ENCODE measurements at places on chromosomes 5 and 9.

DNA sequence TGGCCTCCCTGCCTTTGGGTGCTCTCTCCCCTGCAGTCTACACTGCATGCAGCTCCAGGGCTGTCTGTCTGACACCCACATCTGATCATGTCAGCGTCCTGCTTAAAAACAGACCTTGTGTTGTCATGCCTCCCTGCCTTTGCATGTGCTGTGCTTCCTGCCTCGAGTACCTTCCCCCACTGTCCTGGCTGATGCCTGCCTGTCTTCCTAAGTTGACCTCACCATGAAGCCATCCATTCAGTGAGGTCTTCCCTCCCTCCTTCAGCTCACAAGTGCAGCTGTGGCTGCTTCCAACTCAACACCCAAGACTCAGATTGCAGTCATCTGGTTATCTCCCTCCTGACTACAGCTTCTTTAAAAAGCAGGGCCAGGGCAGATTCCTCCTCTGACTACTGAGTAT lies 5.5 kb downstream of the ANGPTL2 start:
- DNase-seq, result no peak

DNA sequence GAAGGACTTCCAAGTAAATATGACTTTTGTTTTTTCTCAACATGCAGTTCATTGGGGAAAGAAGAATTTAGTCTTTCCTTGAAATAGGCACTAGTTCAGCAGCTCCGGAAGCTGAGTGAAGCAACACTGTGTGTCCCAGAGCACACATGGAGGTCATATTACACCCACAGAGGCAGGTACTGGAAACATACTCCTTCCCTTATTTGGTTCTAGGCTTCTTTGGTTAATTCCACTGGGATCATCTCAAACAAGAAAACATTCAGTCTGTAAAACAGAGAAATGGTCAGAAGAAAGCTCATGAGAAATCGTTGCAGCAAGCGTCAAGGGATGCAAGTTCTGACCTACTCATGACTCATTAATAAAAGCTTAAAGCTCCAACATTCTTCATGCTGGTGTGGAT lies 175.1 kb upstream of the PCSK5 start:
- DNase-seq, result no peak

GRCh38 chr9:130262061-130262745 lies 3.4 kb upstream of the HMCN2 start:
- no peak for DNase-seq

DNA sequence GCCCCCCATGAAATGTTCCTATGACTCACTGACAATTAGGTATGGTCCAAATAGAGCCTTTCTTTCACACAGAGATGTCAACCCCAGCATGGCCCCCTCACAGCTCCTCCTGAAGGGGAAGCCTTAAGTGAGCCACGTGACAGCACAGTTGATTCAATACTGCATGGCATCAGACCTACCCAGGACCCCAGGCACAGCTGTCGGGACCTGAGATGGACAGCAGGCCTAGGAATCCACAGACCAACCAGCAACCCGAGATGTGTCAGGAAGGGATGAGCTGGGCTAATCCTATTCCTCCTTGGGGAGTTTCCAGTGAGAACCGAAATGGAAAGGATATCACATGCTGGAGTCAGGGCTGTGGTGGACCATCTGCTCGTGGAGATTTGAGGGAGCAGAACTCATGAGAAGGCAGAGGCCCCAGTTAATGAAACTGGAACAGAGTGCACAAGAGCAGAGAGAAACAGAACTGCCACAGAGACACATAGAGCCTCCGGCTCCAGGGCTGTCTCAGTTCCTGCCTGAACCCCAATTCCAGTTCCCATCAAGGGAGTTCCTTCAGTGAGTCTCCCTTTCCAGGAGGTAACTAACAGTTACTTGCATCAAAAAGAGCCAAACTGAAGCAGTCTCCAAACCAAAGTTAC lies 42.1 kb upstream of the SMIM23 start:
- no peak for DNase-seq

GRCh38 chr5:172377856-172378255 lies 76.5 kb downstream of the SH3PXD2B start:
- no peak for DNase-seq

DNA sequence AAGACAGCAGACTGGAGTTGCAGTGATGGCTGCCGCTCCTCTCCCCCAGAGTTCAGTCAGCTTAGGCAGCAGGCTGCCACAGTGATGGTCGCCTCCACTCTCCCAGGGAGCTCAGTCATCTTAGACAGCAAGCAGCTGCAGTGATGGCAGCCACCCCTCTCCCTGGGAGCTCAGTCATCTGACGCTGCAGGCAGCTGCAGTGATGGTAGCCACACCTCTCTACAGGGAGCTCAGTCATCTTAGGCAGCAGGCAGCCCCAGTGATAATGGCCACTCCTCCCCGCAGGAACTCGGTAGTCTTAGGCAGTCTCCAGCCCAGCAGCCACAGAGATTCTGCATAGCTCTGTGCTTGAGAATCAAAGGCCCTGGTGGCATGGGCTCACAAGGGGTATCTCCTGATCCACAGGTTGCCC lies 582.7 kb downstream of the DTWD2 start:
- DNase-seq, result no peak

DNA sequence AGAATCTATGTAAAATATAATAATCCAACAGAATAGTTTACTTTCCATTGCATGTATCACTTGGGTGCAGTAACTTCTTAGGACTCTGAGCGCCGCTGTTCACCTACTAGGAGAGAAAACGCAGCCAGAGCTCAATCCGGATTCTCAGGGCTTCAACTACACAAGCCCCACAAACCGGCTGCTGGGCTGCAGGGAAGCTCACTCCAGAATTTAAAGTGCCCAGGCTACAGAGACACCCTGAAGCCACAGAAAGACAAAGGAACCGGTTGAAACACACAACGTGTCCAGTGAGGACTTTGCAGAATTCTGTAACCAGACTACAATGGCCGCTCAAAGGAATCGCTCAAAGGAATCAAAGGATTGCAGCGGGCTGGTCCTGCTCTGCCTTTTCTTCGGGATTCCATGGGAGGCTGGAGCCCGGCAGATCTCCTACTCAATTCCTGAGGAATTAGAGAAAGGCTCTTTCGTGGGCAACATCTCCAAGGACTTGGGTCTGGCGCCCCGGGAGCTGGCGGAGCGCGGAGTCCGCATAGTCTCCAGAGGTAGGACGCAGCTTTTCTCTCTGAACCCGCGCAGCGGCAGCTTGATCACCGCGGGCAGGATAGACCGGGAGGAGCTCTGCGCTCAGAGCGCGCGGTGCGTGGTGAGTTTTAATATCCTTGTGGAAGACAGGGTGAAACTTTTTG lies at the start of gene PCDHGA10:
TSS of gene PCDHGA10 (plus strand) at position 134 of the 686 bp plus-strand sequence. CDS start at position 323, 189 bp downstream.
- DNase-seq, result peak; percentile 37

DNA sequence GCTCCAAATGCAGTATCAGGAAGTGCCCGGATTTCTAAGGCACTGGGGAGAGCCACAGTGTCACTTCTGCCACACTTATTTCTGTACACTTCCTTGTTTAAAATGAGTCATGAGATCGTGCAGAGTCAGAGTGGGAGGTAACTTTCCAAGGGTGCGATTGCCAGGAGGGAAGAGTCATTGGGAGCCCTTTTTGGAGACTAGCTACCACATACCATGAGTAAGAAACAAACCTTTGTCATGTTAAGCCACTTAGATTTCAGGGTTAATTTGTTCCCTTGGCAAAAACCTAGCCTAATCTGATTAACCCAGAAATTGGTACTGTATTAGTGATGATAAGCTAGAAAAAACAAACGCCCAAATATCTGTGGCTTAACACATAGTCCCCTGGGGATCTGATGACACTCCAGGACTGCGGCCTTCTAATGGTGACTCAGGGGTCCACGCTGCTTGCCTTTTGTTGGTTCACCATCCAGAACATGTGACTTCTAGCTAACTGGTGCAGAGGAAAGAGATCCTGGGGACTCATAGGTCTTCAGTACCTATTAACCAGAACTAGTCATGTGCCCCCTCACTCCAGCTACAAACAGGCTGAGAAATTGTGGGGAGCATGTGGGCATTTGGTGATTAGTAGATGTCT lies 48.6 kb upstream of the TLE1 start:
- DNase-seq, result no peak

GRCh38 chr9:76333964-76334363 lies 60.3 kb downstream of the RFK start:
- no peak for DNase-seq

- DNase-seq, result no peak
Observed at GRCh38 chr5:38719916-38720315, 125.9 kb upstream of the OSMR start.

- DNase-seq, result no peak
Observed at GRCh38 chr9:91555132-91555531, 131.5 kb upstream of the NFIL3 start.

- DNase-seq, result no peak
Observed at GRCh38 chr9:7901621-7902020, 102.0 kb upstream of the DMAC1 start.

- no peak for DNase-seq
Observed at GRCh38 chr9:5509573-5509972, 758 bp upstream of the PDCD1LG2 start.

DNA sequence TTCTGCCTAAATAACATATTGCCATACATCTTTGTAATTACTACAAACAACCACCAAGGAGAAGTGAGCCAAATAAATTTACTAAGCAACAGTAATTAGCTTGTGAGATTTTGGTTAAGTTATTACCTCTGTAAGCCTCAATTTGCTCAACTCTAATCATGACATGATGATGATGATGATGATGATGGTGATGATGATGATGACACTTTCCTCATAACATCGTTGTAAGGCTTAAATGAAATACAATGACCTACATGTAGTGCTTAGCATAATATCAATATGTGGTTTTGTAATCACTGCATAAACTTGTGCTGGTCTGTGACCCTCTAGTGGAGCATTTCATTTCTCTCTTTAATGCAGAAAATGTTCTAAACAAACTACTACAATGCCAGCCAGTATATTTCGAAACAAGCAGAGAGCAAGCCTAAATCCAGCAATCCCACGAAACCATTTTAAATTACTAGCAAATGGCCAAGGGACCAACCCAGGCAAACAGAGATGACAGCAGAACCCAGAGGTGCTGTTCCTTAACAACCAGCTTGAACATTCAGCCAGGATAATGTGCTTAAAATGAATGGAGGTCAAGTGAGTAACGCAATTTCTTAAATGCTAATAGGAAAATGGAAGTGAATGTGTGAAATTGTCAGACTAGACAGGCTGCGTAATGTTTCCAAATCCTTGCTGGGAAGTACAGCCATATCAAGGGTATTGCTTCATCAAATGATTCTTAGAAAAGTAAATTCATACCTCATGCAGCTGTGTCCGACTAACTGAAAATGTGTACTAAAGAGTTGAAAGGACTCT lies 281.9 kb upstream of the PUM3 start:
- DNase-seq, result no peak

GRCh38 chr9:107861075-107861474 lies 371.5 kb upstream of the KLF4 start:
- no peak for DNase-seq

GRCh38 chr9:117723986-117724625 lies 19.9 kb downstream of the TLR4 start:
- no peak for DNase-seq

- no peak for DNase-seq
Observed at GRCh38 chr5:61582205-61582820, 250.3 kb downstream of the ZSWIM6 start.

DNA sequence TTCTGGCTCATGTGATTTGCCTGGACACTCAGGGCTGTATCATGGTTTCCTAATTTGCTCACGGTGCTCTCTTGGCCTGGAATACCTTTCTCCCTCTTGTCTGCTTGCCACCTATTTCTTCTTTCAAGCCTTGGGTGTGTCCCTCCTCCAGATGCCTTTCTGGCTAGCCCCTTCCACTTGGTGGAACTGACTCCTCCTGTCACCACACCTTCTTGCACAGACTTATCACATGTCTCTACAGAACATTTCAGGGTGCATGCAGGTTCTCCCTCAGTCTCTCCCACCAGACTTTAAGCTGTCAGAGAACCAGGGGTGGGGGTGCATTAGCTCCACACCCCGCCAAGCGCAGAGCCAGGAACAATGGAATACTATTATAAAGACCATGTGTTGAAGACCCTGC lies 1.9 kb downstream of the TBC1D2 start:
- no peak for DNase-seq

DNA sequence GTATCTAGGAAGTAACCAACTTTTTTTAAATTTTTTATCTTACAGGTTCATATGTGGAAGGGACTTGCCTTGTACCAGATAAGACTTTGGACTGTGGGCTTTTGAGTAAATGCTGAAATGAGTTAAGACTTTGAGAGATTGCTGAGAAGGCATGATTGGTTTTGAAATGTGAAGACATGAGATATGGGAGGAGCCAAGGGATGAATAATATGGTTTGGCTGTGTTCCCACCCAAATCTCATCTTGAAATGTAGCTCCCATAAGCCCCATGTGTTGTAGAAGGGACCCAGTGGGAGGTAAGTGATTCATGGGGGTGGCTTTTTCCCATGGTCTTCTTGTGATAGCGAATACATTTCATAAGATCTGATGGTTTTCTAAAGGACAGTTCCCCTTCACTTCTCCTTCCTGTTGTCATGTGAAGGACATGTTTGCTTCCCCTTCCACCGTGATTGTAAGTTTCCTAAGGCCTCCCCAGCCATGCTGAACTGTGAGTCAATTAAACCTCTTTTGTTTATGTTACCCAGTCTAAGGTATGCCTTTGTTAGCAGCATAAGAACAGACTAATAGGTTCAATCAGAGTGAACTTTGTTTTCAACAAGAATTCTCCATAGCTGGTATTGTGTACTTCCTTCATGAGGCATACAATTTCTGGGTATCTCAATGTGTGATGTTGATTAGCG lies 535.6 kb upstream of the MEF2C start:
- no peak for DNase-seq

GRCh38 chr9:94150890-94151650 lies 66.8 kb downstream of the PTPDC1 start:
- no peak for DNase-seq

GRCh38 chr9:121498487-121499176 lies 1.0 kb downstream of the GGTA1 start:
- no peak for DNase-seq

DNA sequence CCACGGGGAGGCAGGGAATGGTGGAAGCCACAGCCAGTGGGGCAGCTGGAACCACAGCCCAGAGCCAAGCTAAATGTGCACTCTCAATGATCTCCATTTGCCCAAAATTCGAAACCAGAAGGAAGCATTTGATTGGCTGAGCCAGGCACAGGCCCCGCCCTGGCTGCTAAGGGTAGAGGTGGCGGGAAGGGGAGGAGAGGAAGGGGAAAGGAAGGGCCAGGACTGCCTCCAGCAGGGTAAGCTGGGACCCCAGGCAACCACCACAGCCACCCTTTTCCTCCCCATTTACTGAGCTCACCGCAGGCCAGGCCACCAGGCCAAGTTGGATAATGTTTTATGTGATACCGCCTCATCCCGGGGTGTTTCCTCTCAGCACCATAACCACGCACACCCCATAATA lies 100.3 kb upstream of the RAPGEF1 start:
- no peak for DNase-seq

- DNase-seq, result no peak
Observed at GRCh38 chr5:1359031-1359645, 14.2 kb upstream of the CLPTM1L start.

- DNase-seq, result no peak
Observed at GRCh38 chr9:126363847-126364671, 37.4 kb downstream of the MVB12B start.

- DNase-seq, result no peak
Observed at GRCh38 chr5:72308853-72309191, 11.2 kb downstream of the MRPS27 start.

- DNase-seq, result no peak
Observed at GRCh38 chr5:100584069-100584468, 48.9 kb downstream of the FAM174A start.

- DNase-seq, result no peak
Observed at GRCh38 chr5:115673596-115673995, 47.8 kb upstream of the TMED7 start.

All from stimulated activated CD4-positive, alpha-beta T cell treated with anti-CD3 and anti-CD28 coated beads, TNF-alpha, amount 100 ng/mL, for 1 hour (primary cell).